ENCODE measurements at places on chromosomes 5 and 9. TPM values are rescaled to one million over a fixed set of nuclear protein-coding genes. Genes with fewer than 3 reads are reported as not detected.

GFI1B gene
- not detected for total RNA-seq

CREBRF gene
- total RNA-seq, result 47.7 TPM

CRHBP gene
- 8.7 TPM for total RNA-seq

PCDHB14 gene
- total RNA-seq, result 3.5 TPM

BARHL1 gene
- not detected for total RNA-seq

DNA sequence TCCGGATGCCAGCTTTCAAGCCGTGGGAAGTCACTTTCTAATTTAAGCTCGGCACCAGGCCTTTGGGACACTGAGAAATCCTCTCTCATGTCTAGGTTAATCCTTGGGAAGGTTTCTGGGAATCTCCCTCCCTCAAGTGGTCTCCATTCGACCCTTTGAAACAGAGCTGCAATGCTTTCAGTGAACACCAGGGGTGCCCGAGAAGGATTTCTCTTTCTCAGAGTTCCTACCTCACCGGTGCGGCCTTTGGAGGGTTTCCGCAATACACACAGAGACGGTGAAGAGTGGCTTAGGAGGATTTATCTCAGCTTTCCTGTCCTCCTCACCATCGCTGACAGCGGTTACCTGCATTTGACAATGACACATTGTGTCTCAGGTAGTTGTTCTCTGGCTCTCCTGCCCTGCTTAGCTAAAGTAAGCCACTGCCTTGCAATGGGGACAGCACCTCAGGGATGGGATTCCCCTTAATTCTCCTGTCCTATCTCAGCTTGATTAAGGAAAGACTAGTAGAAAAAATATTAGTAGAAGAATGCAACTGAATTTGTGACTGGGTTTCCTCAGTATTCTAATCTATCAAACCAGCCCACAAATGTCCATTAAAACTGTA, 180.6 kb downstream of the GABRG2 start:
- H3K4me1 ChIP-seq, result no peaks in the 10 kb centered on the region
- H3K4me3 ChIP-seq, result no peak overlapping the region
- DNase-seq, result no peak
- H3K27ac ChIP-seq, result no peak overlapping the region

DNA sequence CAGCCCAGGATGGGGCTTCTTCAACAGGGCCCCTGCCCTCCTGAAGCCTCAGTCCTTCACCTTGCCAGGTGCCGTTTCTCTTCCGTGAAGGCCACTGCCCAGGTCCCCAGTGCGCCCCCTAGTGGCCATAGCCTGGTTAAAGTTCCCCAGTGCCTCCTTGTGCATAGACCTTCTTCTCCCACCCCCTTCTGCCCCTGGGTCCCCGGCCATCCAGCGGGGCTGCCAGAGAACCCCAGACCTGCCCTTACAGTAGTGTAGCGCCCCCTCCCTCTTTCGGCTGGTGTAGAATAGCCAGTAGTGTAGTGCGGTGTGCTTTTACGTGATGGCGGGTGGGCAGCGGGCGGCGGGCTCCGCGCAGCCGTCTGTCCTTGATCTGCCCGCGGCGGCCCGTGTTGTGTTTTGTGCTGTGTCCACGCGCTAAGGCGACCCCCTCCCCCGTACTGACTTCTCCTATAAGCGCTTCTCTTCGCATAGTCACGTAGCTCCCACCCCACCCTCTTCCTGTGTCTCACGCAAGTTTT, 23.6 kb downstream of the PCDHGC5 start:
- peaks cover 9% of the 10 kb centered on the region for H3K36me3 ChIP-seq
- H3K27ac ChIP-seq, result peak overlapping the region; percentile 91
- peaks cover 58% of the 10 kb centered on the region for H3K4me1 ChIP-seq
- H3K27me3 ChIP-seq, result no peaks in the 10 kb centered on the region
- no peak overlapping the region for H3K4me3 ChIP-seq

DNA sequence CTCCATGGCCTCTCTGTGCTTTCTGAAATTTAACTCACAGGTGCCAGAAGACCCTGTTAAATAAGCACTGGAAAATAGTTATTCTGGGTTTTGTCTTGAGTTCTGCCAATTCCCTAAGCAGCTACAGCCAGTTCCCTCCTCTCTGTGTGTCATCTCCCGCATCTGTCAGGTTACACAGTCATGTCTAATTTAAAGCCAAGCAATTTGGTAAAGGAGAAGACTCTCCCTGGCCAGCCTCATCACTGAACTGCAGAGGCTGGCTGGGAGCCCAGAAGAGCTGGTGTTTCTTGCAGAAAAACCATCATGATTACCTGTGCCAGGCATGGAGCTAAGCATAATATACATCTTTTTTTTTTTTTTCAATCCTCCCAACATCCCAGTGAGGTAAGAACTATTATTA, 141.3 kb upstream of the ZNF366 start:
- H3K4me3 ChIP-seq, result no peak overlapping the region
- H3K36me3 ChIP-seq, result no peaks in the 10 kb centered on the region
- no peak overlapping the region for H3K27ac ChIP-seq
- no peaks in the 10 kb centered on the region for H3K4me1 ChIP-seq

DNA sequence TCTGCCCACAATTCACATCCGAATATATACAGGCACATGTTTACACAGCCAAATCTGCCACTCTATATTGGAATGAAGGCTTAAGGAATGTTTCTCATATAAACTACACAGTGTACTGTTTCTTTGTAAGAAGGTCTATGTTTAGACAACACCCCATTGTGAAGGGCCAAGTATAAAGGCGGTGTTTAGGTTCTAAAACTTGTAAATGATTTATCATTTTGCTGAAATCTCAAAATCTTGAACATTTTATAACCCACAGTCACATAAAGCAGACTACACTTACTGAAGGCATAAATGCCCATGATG, 94.0 kb downstream of the ZNF608 start:
- peaks cover 7% of the 10 kb centered on the region for H3K36me3 ChIP-seq
- peaks cover 60% of the 10 kb centered on the region for H3K4me1 ChIP-seq
- H3K4me3 ChIP-seq, result no peak overlapping the region
- H3K27me3 ChIP-seq, result no peaks in the 10 kb centered on the region
- no peak overlapping the region for H3K27ac ChIP-seq
